Dermis microvascular lymphatic vessel endothelial cell (primary cell): ENCODE measurements at places on chromosomes 5 and 9. TPM values are rescaled to one million over a fixed set of nuclear protein-coding genes. Genes with fewer than 3 reads are reported as not detected.

GRCh38 chr9:27632254-27632653, 59.0 kb upstream of the C9orf72 start:
- DNase-seq = no peak

GRCh38 chr9:137666955-137667670, 48.3 kb downstream of the EHMT1 start:
- no peak for DNase-seq

Gene FOXD4L4
- 0.13 TPM in 1 of 2 replicates, not detected in the other for total RNA-seq

- DNase-seq = no peak
These were observed 84.0 kb upstream of the AGXT2 start for GRCh38 chr5:35131723-35132122.

Gene DMRT3
- not detected in 2 replicates for total RNA-seq

DNA sequence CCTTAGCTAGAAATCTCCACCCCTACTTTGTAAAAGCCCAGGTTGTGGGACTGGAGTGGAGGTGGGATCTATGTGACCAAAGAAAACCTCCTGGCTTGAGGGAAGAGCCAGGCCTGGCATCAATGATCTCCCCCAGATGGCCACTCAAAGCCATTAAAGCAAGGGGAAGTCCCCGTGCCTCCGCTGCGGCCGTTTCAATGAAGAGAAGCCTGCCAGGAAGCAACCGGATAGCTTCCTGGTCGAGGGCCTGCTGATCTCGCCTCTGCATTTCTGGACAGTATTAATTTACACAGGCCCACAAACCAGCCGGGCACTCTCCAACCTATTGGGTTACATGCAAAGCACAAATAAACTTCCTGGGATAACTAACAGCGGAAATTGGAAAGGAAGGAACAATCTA, 160.5 kb upstream of the MSX2 start:
- DNase-seq = no peak

Gene OR13C5
- total RNA-seq = not detected in 2 replicates

Gene APBA1
- 7.1 and 9.4 TPM in 2 replicates for total RNA-seq

Gene F12
- 0.51 and 0.89 TPM in 2 replicates for total RNA-seq

Gene GTF2H2
- total RNA-seq = 7.8 and 9.1 TPM in 2 replicates

DNA sequence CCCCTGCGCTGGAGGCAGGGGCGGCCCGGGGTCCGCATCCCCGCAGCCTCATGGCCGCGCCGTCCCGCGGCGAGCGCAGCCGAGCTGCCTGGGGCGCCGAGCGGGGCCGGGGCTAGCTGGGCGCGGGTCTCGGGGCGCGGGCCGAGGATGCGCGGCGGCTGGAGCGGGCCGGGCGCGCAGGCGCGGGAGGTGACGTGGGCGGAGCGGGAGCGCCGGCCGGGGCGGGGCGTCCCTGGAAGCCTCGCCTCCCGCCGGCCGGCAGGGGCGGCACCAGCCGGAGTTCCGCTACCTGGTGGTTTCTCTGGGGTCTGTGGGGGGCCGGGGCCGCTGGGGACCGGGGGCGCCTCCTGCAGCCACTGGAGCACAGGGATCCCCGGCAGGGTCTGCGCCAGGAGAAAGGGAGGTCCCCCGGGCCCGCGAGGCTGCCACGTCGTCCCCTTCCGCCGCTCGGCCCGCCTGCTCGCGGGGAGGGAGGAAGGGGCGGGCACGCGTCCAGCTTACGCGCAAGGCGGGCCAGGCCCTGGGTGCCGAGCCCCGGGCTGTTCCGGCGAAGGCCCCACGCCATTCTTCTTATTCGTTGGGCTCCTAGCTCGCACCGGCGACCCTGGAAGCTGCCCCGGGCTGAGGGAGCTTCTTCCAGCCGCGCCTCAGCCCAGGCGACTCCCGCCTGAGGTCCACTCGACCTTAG, at the start of gene LPCAT1:
TSS of gene LPCAT1 (minus strand) at position 168 of the 688 bp plus-strand sequence. CDS start at position 52, 116 bp downstream.
- DNase-seq = peak; percentile 79

DNA sequence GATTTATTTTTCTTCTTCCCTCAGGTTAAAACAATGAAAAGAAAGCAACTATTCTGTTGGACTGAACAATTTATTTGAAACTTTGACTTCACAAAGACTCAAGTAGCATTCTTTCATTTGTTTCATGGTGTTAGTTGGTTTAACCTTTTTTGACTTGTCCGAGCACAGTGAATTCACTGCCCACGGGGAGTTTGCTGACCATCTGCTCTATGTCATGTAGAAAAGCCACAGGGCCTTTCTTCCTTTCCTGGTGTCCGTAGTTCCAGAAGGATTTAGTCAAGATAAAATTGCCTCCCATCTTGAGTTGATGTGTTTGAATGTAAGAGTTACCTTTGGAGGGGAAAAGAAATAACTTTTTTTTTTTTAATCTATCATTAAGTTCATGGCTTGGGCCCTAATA, 55.1 kb upstream of the ZNF608 start:
- DNase-seq = no peak

DNA sequence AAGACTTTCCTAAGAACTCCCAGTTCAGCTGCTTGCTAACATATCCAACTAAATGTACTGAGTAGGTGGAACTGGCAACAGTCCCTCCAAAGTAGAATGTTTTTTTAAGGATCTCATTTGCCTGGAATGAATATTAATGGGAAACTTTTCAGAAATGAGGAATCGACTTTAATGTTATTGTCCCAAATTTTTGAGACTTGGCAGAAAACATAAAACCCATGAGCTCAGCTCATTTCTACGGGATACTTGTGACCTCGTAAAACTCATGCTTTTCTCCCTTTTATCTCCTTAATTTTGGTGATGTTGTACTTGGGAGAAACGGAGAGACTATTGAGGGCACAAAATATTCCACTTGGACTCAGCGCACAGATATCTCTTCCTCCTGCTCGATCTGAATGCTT, 296.8 kb downstream of the EBF1 start:
- no peak for DNase-seq

Gene EXOSC2
- 22.3 and 27.7 TPM in 2 replicates for total RNA-seq

DNA sequence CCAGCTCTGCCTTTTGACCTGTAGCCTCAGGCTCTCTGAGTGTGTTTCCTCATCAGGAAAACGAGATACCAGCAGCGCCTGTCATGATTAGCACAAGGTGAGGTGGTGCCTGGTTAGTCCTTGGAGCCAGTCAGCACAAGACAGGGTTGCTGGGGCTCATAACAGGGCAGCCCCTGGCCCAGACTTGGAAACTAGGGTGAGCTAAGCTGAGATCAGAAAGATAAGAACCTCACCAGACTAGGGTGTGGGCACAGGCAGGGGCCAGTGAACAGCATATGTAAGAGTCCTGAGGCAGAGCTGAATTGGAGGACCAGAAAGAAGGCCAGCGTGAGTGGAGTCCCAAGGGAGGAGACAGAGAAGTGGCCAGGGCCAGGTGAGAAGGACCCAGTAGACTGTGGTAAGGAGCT, 42.7 kb upstream of the FUBP3 start:
- DNase-seq = no peak

Gene CENPK
- total RNA-seq = 6.3 and 10.4 TPM in 2 replicates

Gene GDNF
- total RNA-seq = not detected in 2 replicates

GRCh38 chr5:32231241-32231640, 57.1 kb upstream of the GOLPH3 start:
- DNase-seq = no peak

DNA sequence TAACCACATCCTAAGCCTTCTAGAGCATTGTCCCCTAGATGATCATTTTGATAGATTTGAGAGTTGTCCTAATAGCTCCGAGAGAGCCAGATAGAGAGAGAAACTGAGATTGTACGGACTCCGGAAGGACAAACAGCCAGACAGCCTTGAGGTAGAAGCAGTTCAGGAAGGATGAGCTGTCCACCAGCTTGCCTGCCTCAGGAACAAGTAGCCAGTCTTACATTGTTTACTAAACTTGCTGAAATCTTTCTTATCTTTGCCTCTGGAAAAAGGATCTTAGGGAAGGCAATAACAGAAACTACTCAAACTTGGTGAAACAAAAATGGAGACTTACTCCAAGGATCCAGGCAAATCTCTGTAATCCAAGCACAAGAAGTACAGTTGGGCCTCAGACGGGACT, 39.0 kb upstream of the SAP30L start:
- no peak for DNase-seq

- no peak for DNase-seq
These were observed 9.2 kb upstream of the SHOC1 start for GRCh38 chr9:111803924-111804323.

GRCh38 chr9:89853931-89854330, 249.1 kb downstream of the GADD45G start:
- DNase-seq = no peak

DNA sequence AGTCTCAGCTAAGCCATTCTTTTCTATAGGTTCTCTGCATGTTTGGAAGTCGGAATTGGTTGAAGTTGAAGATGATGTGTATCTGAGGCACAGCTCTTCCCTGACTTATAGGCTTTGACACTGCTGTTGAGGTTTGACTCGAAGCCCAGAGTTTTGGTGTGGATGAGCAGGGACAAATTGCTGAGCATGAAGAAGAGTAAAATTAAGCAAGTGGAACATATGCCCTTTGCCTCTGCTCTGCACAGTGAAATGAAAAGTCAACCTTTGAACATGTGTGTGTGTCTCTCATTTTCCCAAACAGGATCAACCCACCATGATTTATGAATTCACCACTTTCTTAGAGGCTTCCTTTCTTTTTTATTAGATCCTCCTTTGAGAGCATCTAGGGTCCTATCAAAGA, 8.5 kb downstream of the HMHB1 start:
- DNase-seq = no peak
